Myocyte (in vitro differentiated cells): ENCODE measurements at places on chromosomes 16 and 17.

DNA sequence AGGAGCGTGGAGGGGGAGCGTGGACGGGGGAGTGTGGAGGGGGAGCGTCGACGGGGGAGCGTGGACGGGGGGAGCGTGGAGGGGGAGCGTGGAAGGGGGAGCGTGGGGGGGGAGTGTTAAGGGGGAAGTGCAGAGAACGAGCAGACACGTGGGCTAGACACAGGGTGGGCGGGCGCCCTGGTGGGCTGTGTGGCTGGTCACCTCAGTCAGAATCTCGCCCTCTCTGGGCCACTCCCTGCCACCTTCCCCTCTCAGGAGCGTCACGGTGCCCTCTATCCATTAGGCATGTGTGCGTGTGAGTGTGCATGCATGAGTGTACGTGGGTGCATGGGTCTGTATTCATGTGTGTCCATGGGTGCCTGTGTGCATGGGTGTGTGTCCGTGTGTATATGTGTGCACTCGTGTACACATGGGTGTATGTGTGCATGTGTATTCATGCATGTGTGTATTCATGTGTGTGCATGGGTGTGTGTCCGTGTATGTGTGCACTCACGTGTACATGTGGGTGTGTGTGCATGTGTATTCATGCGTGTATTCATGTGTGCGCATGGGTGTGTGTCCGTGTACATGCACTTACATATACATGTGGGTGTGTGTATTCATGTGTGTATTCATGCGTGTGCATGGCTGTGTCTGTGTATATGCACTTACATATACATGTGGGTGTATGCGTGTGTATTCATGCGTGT is 49.3 kb upstream of the PABPN1L start:
- DNase-seq = no peak

DNA sequence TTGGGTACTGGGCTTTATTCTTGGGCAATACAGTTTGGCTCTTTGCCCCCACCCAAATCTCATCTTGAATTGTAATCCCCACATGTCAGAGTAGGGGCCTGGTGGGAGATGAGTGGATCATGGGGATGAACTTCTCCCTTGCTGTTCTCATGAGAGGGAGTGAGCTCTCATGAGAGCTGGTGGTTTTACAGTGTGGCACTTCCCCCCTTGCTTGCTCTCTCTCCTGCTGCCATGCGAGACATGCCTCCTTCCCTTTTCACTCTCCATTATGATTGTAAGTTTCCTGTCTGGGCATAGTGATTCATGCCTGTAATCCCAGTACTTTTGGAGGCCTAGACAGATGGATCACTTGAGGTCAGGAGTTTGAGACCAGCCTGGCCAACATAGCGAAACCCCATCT is 18.1 kb upstream of the CNEP1R1 start:
- no peak for DNase-seq

GRCh38 chr16:84769416-84769815 is 50.4 kb upstream of the CRISPLD2 start:
- peak; percentile 60 for DNase-seq

DNA sequence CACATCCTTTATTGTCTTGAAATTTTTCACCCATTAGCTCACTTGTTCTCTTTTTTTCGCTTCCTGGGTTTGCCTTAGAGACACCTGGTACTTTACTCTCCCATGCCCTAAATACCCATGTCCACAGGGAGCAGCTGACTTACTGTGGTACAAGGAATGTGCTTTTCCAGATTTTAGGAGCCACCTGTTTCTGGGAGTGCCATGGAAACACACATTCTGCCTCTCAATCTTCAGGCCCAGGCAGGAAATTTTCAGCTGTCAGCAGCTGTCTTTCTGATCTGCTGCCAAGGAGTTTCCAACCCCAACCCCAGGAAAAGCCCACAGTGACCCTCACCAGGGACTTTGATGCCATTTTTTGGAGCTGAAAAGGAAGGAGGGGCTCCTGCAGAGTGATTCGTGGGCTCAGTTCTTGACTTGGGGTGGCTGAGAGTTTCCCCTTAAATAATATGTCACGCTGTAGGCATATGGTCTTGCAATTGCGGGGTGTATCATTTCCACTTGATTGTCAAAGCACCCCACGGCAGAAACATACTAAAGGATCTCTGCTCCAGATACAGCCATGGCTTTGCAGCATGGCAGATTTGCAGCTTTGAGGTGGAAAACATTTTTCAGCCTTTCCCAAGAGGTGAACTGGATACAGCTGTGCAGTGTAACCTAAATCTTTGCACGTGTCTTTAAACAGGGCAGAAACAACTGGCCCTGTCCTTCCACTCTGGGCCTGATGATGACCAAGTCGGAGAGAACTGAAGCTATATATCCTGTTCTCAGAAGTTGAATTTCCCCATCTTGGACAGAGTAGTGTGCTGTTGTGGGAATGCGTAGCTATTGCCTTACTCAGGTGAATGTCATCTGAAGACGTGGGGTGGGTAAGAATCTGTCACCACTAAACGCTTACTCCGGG is 19.2 kb downstream of the RBFOX1 start:
- DNase-seq = peak; percentile 98

DNA sequence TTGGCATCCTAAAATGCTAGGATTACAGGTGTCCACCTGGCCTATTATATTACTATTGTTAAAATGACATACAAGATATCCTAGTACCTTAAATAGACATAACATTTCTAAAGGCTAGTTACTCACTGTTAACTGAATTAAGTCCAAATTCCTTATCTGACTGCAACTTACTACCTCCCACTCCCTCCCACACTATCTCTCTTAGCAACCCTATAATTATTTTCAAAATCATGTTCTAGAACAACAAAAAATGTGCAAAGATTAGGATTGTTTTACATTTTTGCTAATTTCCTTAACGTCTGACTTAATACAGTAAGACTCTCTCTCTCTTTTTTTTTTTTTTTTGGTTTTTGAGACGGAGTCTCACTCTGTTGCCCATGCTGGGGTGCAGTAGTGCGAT is 2.2 kb upstream of the ATF7IP2 start:
- DNase-seq = no peak

- DNase-seq = no peak
Observed at GRCh38 chr17:35001549-35001948, 21.2 kb downstream of the LIG3 start.

- peak; percentile 52 for DNase-seq
Observed at GRCh38 chr16:1773703-1774447, 941 bp upstream of the MRPS34 start.

- peak; percentile 69 for DNase-seq
Observed at GRCh38 chr16:381789-382717, at the start of gene PGAP6. Gene PGAP6, minus strand, starts transcription at chr16:381978. Its CDS starts 157 bp downstream, at chr16:381821.

- DNase-seq = peak; percentile 53
Observed at GRCh38 chr16:59973966-59974365, 1239.8 kb upstream of the GOT2 start.

GRCh38 chr17:19768046-19768782 is 20.1 kb upstream of the ALDH3A1 start:
- DNase-seq = no peak

DNA sequence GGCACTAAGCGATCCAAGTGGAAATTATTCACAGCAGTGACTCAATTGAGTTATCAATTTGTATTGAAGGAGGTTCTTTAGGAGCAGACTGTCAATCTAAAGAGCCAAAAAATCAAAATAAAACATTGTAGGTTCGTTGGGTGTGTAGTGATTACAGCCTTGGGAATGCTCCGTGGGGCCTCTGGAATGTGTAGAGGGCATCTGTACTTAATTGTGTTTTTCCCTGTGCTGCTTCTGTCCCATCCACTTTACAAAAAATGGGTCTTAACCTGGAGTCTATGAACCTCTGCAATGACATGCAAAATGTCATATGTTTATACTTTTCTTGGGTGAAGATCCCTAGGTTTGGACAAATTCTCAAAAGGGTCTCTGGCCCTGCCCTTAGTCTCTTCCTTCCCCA is 215.1 kb downstream of the CCDC182 start:
- DNase-seq = no peak

GRCh38 chr16:19315889-19316433 is 30.4 kb downstream of the CLEC19A start:
- no peak for DNase-seq

GRCh38 chr16:81335669-81336068 is 20.9 kb downstream of the GAN start:
- no peak for DNase-seq

DNA sequence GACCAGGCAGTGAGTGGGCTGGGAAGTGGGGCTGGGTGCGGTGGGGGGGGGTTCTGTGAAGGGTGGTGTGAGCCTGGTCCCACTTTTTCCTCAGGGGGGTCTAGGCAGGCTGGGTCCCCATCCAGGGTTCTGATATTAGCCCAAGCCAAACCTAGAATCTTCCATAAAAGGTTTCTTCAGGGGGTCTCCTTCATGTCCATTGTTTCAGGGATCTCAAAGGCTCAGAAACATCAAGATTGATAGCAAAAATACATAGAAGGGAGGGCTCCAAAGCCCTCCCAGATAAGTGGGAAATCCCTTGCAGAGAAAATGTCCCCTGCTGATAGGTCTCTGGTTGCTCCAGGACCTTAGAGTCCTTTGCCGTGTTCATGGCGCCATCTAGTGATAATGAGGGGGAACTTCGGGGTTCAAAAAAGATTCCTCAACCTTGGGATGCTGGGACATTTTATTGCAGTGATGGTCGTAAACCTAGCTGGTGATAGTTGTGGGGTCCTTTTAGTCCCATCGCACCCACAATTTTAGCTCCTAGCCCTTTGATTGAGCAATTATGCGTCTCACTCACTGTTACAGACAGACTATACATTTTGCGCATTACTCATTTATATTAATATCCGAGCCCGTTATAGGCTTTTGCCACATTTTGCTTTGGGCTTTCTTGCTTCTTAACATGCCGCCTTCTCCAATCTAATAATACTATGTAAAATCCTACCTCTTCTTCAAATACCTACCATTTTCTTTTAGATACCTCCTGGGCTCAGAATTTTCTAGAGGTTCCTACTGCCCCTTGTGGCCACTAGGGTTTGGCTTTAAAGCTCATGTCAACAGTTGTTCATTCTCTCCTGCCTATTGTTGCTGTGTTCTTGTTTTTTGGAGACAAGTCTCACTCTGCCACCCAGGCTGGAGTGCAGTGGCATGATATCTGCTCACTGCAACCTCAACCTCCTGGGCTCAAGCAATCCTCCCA is 35.1 kb downstream of the IGF2BP1 start:
- DNase-seq = peak; percentile 87

DNA sequence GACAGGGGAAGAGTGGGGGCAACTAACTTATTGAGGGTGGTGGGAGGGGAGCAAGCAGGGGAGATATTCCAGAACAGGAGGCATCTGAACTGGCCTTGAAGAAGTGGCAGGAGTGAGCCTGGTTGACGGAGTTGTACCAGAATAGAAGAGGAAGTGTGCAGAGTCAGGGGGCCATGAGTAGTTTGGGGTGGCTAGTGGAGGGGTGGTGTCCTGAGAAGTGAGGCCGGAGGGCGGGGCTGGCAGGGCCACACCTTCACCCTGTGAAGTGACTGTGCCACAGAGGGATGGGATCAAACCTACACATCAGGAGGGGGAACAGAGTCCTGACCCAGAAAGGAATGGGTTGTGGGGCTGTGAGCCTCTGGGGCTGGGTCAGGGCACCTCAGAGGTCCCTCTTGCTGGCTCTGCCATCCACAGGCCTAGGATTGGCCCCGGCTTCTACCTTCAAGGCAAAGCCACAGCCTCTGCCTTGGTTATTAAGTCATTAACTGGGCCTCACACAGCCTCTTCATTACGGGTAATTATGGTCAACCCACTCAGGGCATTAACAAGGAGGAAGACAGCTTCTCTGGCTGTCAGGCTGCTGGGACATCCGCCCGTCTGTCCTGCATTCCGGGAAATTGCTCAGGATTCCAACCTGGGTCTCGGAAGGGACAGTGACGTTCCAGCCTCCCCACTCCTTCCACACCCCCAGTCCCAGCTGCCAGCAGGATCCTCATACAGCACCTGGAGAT is 12.7 kb downstream of the SPNS2 start:
- DNase-seq = no peak

DNA sequence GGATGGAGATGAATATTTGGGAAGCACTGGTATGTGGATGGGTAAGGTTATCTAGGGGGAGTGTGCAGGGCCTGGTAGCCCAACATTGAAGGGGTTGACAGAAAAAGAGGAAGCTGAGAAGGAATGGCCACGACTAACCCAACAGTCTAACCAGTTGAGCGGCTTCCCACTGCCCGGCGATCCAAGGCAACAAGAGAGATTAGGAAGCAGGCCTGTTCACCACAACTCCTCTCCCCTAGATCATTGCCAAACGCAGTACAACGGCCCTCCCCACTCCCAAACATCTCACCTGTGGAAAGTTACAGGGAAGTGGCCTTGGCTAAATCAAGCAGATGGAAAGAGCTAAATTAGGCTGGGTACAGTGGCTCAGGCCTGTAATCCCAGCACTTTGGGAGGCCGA is 11.2 kb upstream of the RANGRF start:
- no peak for DNase-seq

GRCh38 chr17:63824362-63824761 is 2.9 kb upstream of the PSMC5 start:
- DNase-seq = no peak

DNA sequence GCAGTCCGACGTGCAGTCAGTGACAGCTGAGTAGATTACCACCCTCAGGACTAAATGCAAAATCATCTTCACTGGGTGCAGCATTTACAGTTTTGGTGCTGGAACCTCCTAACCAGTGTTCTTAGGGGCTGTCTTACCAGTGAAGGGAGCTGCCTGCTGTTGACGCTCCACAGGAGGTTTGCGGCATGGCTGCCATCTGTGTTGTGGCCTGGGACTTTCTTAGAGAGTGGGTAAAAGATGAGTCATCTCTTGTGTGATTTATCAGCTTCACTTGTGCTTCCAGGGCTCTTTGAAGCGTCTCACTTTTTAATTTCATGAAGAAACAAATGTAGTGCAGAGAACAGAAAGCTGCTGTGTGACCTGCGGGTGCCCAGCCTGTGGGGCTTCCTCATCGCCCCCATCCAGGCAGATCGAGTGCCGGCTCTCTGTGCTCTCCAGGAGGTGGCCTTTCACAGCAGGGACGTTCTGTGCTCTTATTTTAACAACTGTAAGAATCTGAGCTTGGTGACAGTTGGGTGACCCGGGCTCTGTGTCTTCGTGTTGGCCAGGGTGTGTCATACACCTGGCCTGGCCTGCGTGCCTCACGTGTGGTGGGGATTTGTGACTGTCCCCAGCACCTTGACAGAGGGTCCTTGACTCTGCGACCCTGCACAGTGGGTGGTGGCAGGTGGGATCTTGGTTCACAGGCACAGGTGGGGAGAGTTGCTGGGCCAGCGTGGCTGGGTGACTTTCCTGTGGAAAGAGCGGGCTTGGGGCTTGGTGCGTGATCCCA is 24.3 kb upstream of the ZNF750 start:
- peak; percentile 97 for DNase-seq
